GM23248 (cell line): ENCODE measurements at places on chromosomes 2 and 18. TPM values are rescaled to one million over a fixed set of nuclear protein-coding genes. Genes with fewer than 3 reads are reported as not detected.

DNA sequence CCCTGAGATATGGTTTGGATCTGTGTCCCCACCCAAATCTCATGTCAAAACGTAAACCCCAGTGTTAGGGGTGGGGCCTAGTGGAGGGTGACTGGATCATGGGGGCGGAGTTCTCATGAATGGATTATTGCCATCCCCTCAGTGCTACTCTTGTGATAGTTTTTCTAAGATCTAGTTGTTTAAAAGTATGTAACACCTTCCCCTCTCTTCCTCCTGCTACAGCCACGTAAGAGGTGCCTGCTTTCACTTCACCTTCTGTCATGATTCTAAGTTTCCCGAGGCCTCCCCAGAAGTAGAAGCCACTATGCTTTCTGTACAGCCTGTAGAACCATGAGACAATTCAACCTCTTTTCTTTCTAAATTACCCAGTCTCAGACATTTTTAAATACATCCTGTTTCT, 16.9 kb downstream of the PUM2 start:
- peaks cover 6% of the 10 kb centered on the region for H3K4me1 ChIP-seq
- H3K27ac ChIP-seq, result no peak overlapping the region

DNA sequence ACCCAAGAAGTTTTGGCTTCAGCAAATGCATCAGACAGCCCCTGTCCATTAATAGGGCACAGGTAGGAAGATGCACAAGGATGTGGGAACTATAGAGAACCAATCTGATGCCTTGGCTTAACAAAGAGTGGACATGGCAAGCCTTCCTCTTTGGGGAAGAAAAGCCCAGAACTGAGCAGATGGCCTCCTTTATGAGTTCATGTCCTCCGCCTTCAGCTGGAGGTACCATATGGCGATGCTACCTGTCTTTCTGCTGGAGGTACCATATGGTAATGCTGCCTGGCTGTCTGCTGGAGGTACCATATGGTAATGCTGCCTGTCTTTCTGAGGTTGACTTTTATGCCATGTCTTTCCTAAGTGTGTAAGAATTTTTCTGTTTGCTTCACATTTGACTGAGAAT, 6.0 kb downstream of the RETREG2 start:
- no peak overlapping the region for H3K27ac ChIP-seq
- H3K4me1 ChIP-seq, result peaks cover 4% of the 10 kb centered on the region
- H3K27me3 ChIP-seq, result no peaks in the 10 kb centered on the region
- peaks cover 45% of the 10 kb centered on the region for H3K36me3 ChIP-seq

GRCh38 chr2:216871333-216871934, 11.6 kb upstream of the TNP1 start:
- no peak overlapping the region for H3K4me3 ChIP-seq
- DNase-seq, result no peak
- H3K36me3 ChIP-seq, result no peaks in the 10 kb centered on the region
- H3K27me3 ChIP-seq, result no peaks in the 10 kb centered on the region

DNA sequence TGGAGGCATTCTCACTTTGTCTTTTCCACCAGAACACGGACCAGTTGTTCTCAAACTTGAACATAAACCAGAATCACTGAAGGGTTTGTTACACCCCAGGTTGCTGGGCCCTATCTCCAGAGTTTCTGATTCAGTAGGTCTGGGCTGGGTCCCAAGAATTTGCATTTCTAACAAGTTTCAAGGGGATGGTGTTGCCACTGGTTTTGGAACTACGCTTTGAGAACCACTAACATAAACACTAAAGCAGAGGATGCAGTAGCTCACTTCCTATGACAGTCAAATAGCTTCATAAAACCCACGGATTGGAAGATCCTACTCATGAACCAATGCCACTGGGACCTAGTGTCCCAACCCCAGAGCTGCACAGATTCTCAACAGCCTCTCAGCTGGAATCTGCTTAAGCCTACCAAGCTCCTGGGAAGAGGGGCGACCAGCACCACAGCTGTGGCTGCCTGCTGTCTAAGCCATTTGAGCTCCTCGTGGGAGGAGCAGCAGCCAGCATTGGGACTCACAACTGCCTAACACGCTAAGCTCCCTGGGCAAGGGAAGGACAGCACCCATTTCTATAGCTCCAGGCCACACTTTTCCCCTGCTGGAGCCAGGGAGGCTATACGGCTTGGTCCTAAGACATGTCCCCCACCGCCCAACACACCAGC, 62.5 kb downstream of the C1D start:
- DNase-seq, result peak; percentile 52
- no peaks in the 10 kb centered on the region for H3K36me3 ChIP-seq
- H3K4me1 ChIP-seq, result peaks cover 16% of the 10 kb centered on the region
- no peak overlapping the region for H3K27ac ChIP-seq
- H3K4me3 ChIP-seq, result no peak overlapping the region

GRCh38 chr18:28458751-28459150, 281.8 kb upstream of the CDH2 start:
- H3K36me3 ChIP-seq, result no peaks in the 10 kb centered on the region
- DNase-seq, result no peak
- no peaks in the 10 kb centered on the region for H3K4me1 ChIP-seq
- no peak overlapping the region for H3K4me3 ChIP-seq
- H3K27me3 ChIP-seq, result no peaks in the 10 kb centered on the region

The CAVIN2 gene
- polyA plus RNA-seq, result 5.2 and 6.1 TPM in 2 replicates
